ENCODE measurements at places on chromosomes 2 and 18. TPM values are rescaled to one million over a fixed set of nuclear protein-coding genes. Genes with fewer than 3 reads are reported as not detected.

Gene BOK
- 26.1 TPM for total RNA-seq

Gene CFAP221
- total RNA-seq, result not detected

Gene PRKRA
- total RNA-seq, result 63.9 TPM

Gene B3GNT7
- 1.3 TPM for total RNA-seq

Gene TTR
- not detected for total RNA-seq

Gene GALNT13
- total RNA-seq, result 1.0 TPM

Gene NPHP1
- total RNA-seq, result 1.4 TPM

Gene YES1
- total RNA-seq, result 162 TPM

Gene LRP1B
- under 0.01 TPM for total RNA-seq

Measured in nasal cavity respiratory epithelium epithelial cell of viscerocranial mucosa (primary cell).